HFFc6 (cell line): ENCODE measurements at places on chromosomes 13 and 19.

GRCh38 chr19:55614711-55615542 is 9.4 kb downstream of the ZNF784 start:
- peaks cover 30% of the 10 kb centered on the region for H3K36me3 ChIP-seq
- no peak overlapping the region for H3K4me3 ChIP-seq
- H3K27me3 ChIP-seq: peaks cover 1% of the 10 kb centered on the region
- H3K4me1 ChIP-seq: peaks cover 8% of the 10 kb centered on the region
- H3K27ac ChIP-seq: no peak overlapping the region
- DNase-seq: no peak

GRCh38 chr19:53467485-53468262 is at the start of gene ZNF813:
Gene ZNF813 (plus strand): TSS chr19:53467733. CDS start chr19:53483823, 16,090 bp downstream.
- peak within 1 kb of the TSS; percentile 80 for H3K27ac ChIP-seq
- peak within 1 kb of the TSS; percentile 91 for H3K4me3 ChIP-seq
- DNase-seq: peak; percentile 63
- H3K36me3 ChIP-seq: peaks cover 23% of the 10 kb centered on the region

- no peak overlapping the region for H3K4me3 ChIP-seq
- no peaks in the 10 kb centered on the region for H3K4me1 ChIP-seq
- no peak overlapping the region for H3K27ac ChIP-seq
Measured at GRCh38 chr13:24683351-24683750, 3.1 kb downstream of the ATP12A start.

GRCh38 chr19:48740164-48740972 is at the start of gene RASIP1:
Gene RASIP1 (minus strand): TSS chr19:48740610. CDS start chr19:48740282, 328 bp downstream.
- peaks cover 8% of the 10 kb centered on the region for H3K27me3 ChIP-seq
- H3K27ac ChIP-seq: no peak within 1 kb of the TSS
- H3K4me3 ChIP-seq: no peak within 1 kb of the TSS

- H3K4me1 ChIP-seq: peaks cover 15% of the 10 kb centered on the region
- peak within 1 kb of the TSS; percentile 100 for H3K27ac ChIP-seq
- DNase-seq: peak; percentile 97
- peaks cover 5% of the 10 kb centered on the region for H3K27me3 ChIP-seq
Measured at GRCh38 chr19:5790559-5791520, at the start of gene DUS3L. Gene DUS3L (minus strand): TSS chr19:5791163. CDS start chr19:5791141, 22 bp downstream.
